Heart right ventricle (tissue), 16 donors: ENCODE measurements at places on chromosomes 5 and 9.
A peak's percentile ranks its signal among the peaks of the same experiment; 100 is the strongest.

- no peak for DNase-seq
These were observed 219.2 kb downstream of the ENC1 start for GRCh38 chr5:74421377-74421776.

DNA sequence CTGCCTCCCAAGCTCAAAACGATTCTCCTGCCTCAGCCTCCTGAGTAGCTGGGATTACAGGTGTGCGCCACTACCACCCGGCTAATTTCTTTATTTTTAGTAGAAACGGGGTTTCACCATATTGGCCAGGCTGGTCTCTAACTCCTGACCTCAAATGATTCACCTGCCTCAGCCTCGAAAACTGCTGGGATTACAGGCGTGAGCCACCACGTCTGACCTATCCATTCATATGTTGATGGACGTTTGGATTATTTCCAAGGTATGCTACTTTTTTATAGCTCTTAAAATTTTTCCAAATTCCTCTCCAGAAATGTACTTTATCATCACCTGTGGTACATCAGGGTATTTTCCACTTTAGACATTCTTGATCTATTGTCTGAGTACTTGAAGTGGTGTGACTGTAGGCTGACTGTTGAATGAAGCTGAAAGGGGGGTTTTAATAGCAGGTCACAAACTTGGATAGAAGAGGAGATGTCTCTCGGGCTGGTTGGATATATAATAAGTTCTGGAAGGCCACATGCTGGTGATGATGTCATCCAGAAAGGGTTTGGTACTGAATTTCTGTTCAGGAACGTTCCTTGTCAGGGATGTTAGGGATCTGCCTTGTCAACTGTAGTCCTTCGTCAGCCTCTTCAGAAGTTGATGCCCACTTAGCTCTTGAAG is 7.4 kb downstream of the CTNNA1 start:
- DNase-seq: no peak

- no peak for DNase-seq
These were observed 4.8 kb downstream of the PSIP1 start for GRCh38 chr9:15505921-15506320.

DNA sequence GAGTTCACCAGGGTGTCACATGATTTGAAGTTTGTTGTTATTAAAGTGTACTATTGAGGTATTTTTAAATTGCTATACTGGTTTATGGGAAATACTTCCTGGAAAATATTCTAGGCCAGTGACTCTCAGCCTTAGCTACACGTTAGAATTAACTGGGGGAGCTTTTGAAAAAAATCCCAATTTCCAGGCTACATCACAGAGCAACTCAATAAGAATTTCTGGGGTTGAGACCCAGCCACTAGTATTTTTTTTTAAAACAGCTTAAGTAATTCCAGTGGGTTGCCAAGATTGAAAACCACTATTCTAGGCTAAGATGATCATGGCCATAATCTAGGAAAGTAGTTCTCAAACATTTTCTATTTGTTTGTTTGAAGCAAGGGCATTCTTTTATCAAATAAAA is 142.9 kb upstream of the GRIA1 start:
- DNase-seq: no peak

DNA sequence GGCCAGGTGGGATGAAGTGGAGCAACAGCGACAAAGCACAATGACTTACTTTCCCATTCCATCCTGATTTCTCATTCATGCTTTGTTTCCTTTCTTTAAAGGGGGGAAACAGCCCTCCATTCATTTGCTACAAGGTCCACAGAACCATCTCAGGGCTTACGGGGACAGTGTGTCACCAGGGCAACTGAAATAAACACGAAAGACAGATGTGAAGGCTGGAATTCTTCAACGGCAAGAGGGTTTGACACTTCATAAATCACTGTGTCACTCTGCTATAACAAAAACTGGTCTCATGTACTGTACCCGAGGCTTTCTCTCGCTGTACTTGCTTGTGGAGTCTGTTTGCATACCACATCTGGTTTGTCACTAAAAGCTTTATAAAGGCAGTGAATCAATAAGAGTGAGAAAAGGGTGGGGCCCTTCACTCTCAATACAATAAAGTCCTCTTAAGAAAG is 150.8 kb downstream of the EFNA5 start:
- DNase-seq: no peak

GRCh38 chr5:172115541-172115982 is 72.5 kb downstream of the STK10 start:
- no peak for DNase-seq

DNA sequence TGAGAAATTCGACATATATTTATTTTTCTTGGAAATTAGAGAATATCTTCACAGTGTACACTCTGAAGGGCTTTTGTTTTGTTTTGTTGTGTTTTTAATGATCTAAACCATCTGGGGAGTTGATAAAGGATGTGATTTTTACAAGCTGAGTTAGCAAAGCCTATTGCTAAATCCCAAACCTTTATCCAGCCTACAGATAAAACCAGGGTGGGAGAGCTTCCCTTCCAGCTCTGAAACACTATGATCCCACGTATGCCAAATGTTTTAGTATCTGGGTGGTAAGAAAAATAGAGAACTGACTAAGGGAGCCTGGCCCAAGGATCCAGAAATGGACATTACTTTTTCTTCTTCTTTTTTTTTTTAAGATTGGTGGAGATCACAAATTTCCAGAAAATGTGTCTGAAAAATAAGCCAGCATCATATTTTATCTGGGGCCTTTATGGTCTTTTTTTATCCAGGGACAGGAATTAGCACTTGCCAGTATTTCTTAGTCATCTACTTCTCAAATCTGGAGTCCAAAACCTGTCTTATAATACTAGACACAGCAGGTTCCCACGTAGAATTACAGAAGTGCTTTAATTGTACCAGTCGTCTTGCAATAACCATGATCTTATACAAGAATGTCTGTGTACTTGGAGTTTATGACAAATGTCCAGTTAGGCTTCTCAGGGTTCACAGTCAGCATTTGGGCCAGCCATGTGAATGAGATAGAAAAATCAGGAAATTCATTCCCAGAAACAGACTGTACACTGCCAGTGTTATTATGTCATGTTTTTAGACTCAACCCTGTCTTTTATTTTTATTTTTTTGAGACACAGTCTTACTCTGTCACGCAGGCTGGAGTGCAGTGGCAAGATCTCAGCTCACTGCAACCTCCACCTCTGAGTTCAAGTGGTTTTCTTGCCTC is 290.8 kb upstream of the MPDZ start:
- peak; percentile 9 for DNase-seq

DNA sequence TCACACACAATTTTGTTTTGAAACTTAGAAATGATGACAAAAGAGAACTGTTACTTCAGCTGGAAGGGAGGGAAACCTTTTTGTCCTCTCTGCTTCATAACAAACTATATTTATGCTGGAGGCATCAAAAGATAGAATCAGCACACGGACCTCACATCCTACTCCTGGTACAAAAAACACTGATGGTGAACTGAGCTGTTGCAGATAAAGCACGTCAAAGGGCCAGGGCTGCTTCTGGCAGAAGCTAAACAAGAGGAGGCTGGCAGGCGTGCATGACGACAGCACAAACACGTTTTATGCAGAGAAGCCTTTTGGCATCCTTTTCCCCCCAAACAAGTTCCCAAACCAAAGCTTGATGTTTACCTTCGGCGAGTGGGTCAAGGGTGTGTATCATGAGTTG is 169.6 kb downstream of the SLC24A2 start:
- no peak for DNase-seq

DNA sequence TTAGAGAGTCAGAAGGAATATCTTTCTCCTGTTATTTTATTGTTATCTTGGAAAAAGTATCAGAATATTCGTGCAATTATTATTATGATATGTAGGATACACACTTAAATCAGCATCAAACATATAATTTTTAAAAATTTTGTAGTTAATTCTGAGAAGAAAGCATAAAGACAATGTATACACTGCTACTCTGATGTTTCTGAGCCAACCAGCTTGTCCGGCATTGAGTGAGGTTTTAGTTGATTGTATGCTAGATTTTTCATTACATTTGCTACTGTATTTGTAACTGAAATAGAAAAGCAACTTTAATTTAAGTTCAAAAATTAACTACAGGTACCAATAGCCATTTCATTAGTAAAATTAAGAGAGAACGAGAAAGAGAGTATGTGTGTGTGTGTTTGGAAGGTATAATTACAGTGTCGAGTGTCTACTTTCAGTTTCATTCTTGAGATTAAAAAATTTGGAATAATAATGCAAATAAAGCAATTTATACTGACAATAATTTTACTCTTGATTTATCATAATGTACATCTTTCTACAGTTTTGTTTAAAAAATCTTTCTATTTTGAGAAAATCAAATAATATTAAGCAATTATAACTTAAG is 160.4 kb upstream of the CDH12 start:
- DNase-seq: no peak
